ENCODE measurements at places on chromosomes 7 and 10. TPM values are rescaled to one million over a fixed set of nuclear protein-coding genes. Genes with fewer than 3 reads are reported as not detected.

DNA sequence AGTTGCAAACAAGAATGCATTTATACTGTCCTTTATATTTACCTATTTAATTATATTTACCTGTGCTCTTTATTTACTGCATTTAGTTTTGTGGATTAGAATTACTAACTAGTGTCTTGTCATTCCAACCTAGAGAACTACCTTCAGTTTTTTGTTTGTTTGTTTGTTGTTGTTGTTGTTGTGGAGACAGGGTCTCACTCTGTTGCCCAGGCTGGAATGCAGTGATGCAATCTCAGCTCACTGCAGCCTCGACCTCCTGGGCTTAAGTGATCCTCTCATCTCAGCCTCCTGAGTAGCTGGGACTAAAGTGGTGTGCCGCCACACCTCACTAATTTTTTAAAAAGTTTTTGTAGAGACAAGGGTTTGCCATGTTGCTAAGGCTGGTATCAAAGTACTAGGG lies 156.4 kb upstream of the AKR1E2 start:
- H3K36me3 ChIP-seq = no peaks in the 10 kb centered on the region
- H3K4me3 ChIP-seq = no peak overlapping the region
- H3K4me1 ChIP-seq = no peaks in the 10 kb centered on the region
- H3K27ac ChIP-seq = no peak overlapping the region
- peaks cover 10% of the 10 kb centered on the region for H3K27me3 ChIP-seq

GRCh38 chr7:29825775-29826529 lies 19.6 kb downstream of the WIPF3 start:
- H3K27me3 ChIP-seq = no peaks in the 10 kb centered on the region
- no peaks in the 10 kb centered on the region for H3K4me1 ChIP-seq
- DNase-seq = no peak
- peak overlapping the region; percentile 19 for H3K4me3 ChIP-seq

GRCh38 chr10:28343252-28343651 lies 40.4 kb upstream of the MPP7 start:
- H3K4me1 ChIP-seq = peaks cover 4% of the 10 kb centered on the region
- no peaks in the 10 kb centered on the region for H3K36me3 ChIP-seq
- no peak overlapping the region for H3K27ac ChIP-seq

DNA sequence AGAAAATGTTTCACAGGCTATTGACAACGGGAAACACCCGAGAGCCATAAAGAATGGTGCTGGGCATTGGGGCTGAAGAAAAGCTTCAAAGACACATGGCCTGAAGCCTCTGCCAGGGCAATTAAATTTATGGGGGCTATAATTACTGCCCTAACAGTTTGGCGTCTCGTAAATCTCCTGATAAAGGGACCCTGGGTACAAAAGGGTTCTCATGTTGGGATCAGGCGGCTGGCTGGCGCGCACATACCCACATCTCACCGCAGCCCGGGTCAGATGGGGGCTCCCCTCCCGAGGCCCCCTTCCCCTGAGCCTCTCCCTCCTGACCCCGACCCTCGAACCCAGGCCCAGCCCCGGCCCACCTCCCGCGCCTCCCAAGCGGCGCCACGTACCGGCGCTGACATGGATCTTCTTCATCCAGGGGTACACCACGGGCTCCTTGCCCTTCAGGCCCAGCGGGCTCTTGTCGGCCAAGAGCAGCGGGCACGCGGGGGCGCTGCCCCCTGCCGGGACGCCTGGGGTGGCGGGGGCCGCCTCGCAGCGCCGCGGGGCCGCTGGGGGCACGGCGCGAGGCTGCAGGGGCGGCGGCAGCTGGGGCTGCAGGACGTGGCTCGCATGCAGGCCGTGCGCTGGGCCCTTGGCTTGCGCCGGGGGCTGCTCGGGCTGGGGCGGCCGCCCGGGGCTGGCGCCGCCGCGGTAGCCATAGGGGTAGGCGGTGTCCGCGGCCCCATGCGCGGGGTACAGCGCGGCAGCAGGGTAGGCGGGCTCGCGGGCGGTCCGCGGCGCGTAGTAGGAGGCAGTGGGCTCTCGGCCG lies 623 bp downstream of the HOXA4 start:
- peaks cover 10% of the 10 kb centered on the region for H3K4me1 ChIP-seq
- no peaks in the 10 kb centered on the region for H3K36me3 ChIP-seq
- DNase-seq = no peak
- H3K4me3 ChIP-seq = no peak overlapping the region

- no peak overlapping the region for H3K4me3 ChIP-seq
- no peaks in the 10 kb centered on the region for H3K27me3 ChIP-seq
- H3K4me1 ChIP-seq = peaks cover 12% of the 10 kb centered on the region
These were observed 26.1 kb downstream of the PRLHR start for GRCh38 chr10:118569241-118569881.

DNA sequence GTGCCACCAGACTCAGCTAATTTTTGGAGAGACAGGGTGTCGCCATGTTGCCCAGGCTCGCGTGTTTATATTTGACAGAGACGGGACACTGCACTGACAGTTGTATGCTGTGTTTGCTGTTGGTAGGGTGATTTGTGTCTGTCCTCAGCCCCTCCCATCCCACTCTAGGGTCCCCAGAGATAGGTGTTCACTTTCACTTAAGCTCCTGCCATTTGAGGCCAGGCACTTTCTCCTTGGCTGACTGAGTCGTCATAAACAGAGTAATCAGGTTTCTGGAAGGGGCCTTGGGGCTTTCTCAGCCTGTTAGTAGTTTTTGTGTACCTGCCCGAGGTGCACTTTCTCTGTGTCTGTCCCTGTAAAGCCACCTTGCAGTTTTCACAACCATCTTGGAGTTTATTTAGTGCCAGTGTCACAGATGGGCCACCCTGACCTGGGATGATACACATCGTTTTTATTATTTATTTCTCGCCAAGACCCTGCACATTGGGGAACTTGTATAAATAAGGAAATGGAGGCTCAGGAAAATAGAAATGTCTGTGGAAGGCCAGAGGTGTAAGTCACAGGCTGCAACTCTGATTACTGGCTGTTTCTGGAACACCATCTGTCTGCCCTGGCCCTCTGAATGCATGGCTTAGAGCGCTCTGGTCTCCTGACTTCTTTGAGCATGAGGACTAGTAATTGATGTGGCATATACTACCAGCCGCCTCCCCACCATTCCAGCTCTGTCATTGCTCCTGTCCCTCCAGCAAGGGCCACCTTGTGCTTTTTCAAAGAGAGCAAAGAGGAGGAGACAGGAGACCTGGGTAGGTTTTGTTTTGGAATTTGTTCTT lies 81.9 kb upstream of the PDCD4 start:
- peaks cover 2% of the 10 kb centered on the region for H3K4me1 ChIP-seq
- H3K27ac ChIP-seq = no peak overlapping the region
- H3K4me3 ChIP-seq = no peak overlapping the region
- no peaks in the 10 kb centered on the region for H3K36me3 ChIP-seq
- no peaks in the 10 kb centered on the region for H3K27me3 ChIP-seq

DNA sequence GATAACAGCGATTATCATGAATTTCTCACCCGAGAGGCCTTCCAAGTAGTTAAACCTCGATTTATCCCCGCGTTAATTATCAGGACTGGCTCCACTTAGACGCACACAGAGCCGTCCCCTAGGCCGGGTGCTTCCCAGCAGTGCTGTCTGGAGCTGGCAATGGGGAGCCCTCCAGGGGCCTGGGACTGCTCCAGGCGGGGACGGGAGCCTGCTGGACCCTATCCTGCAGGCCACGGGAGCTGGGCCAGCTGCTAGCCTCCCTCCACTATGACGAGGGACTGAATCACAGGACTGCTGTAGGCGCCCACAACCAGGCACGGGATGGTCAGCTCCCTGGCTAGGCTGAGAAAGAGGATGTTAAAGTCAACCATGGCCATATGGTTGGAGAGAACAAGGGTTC lies 229.1 kb downstream of the ELFN1 start:
- no peaks in the 10 kb centered on the region for H3K27me3 ChIP-seq
- H3K4me3 ChIP-seq = no peak overlapping the region
- peaks cover 61% of the 10 kb centered on the region for H3K36me3 ChIP-seq
- H3K4me1 ChIP-seq = peaks cover 9% of the 10 kb centered on the region

DNA sequence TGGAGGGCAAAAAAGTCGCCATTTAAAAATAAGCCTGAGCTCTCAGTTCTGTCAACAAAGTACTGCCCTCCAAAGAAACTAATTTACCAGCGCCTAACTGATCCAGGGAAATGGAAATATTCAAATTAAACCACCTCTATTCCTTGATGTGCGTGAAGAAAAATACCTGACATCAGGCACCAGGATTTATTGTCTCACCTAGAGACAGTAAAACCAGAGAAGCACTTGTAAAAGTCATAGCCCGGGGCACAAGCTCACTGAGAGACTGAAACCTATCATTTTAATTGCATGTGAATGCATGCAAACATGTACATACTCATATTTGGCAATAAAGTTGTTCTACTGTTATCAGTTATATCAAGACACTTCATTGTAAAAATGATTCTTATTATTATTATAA lies 147.3 kb upstream of the VSTM2A start:
- no peaks in the 10 kb centered on the region for H3K27me3 ChIP-seq
- no peaks in the 10 kb centered on the region for H3K4me1 ChIP-seq
- no peak for DNase-seq

DNA sequence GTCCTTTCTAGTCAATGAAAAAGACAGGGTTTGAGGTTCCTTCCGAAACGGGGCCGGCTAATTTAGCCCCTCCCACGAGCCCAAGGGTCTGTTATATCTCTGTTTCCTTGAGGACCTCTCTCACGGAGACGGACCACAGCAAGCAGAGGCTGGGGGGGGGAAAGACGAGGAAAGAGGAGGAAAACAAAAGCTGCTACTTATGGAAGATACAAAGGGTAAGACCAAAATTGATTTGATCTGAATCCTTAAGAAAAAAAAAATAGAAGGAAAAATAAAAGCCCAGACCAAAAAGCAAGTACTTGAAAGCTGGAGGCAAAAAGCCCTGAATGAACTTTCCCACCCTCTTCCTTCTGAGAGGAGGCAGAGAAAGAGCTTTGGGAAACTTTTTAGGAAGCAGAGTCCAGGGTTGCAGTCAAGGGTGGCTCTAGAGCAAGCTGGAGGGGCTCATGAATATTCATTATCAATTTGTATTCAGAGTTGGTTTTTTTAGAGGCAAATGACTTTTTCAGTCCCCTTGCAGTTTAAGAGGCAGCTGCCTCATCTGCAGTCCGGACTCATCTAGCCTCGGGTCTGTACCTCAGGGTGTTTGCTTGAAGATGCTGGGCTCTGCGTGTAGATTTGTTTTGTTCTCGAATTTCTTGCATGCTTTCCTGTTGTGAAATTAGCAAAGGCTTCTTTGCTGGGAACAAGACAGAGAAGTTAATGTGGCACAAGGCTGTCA lies at the start of gene ENTPD1:
ENTPD1 (plus strand) TSS at position 123 of the 721 bp plus-strand sequence; CDS start at position 200, 77 bp downstream.
- no peak for DNase-seq
- H3K4me1 ChIP-seq = peaks cover 2% of the 10 kb centered on the region
- peak within 1 kb of the TSS; percentile 38 for H3K4me3 ChIP-seq
- no peak within 1 kb of the TSS for H3K27ac ChIP-seq
- no peaks in the 10 kb centered on the region for H3K36me3 ChIP-seq
- no peaks in the 10 kb centered on the region for H3K27me3 ChIP-seq

GRCh38 chr7:110918949-110919548 lies 171.9 kb upstream of the LRRN3 start:
- no peak overlapping the region for H3K4me3 ChIP-seq
- H3K27ac ChIP-seq = no peak overlapping the region
- no peaks in the 10 kb centered on the region for H3K36me3 ChIP-seq
- no peak for DNase-seq

GRCh38 chr7:91191771-91192170 lies 72.5 kb upstream of the FZD1 start:
- no peak overlapping the region for H3K4me3 ChIP-seq
- no peak for DNase-seq
- no peaks in the 10 kb centered on the region for H3K27me3 ChIP-seq
- no peaks in the 10 kb centered on the region for H3K36me3 ChIP-seq

DNA sequence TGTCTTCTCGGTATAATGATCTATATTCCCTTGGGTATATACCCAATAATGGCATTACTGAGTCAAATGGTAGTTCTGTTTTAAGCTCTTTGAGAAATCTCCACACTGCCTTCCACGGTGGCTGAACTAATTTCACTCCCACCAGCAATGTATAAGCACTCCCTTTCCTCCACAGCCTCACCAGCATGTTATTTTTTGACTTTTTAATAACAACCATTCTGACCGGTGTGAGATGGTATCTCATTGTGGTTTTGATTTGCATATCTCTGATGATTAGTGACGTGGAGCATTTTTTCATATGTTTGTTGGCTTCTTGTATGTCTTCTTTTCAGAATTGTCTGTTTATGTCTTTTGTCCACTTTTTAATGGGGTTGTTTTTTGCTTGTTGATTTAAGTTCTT lies 33.6 kb downstream of the KIAA1217 start:
- H3K36me3 ChIP-seq = no peaks in the 10 kb centered on the region
- H3K27me3 ChIP-seq = peaks cover 3% of the 10 kb centered on the region
- H3K27ac ChIP-seq = no peak overlapping the region
- no peaks in the 10 kb centered on the region for H3K4me1 ChIP-seq
- no peak overlapping the region for H3K4me3 ChIP-seq
- DNase-seq = no peak

UCN3 gene
- not detected for total RNA-seq

Data from CD4-positive, alpha-beta T cell (primary cell).